B cell (primary cell): ENCODE measurements at places on chromosomes 5 and 9. TPM values are rescaled to one million over a fixed set of nuclear protein-coding genes. Genes with fewer than 3 reads are reported as not detected.
A peak's percentile ranks its signal among the peaks of the same experiment; 100 is the strongest.

DNA sequence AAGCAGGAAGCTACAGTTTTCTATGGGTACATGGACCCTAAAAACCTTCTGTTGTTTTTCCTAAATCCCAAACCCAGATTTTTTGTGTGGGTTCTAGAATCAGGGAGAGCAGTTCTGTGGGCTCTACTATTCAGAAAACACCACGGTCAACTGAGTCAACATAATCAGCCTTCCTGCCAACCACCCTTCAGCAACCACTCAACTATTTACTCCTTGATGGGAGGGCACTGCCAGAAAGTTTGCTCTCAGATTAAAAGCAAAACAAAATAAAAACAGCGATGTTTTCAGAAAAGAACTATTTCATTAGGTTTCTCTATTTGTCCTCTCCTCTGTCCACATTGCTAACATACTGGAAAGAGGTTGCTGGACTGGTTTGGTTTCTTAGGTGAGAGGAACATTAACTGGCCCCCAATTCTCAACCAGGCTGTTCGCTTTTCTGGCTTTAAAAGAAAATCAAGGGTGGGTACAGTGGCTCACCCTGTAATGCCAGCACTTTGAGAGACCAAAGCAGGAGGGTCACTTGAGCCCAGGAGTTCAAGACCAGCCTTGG, 72.3 kb downstream of the GCNT1 start:
- no peak for DNase-seq

DNA sequence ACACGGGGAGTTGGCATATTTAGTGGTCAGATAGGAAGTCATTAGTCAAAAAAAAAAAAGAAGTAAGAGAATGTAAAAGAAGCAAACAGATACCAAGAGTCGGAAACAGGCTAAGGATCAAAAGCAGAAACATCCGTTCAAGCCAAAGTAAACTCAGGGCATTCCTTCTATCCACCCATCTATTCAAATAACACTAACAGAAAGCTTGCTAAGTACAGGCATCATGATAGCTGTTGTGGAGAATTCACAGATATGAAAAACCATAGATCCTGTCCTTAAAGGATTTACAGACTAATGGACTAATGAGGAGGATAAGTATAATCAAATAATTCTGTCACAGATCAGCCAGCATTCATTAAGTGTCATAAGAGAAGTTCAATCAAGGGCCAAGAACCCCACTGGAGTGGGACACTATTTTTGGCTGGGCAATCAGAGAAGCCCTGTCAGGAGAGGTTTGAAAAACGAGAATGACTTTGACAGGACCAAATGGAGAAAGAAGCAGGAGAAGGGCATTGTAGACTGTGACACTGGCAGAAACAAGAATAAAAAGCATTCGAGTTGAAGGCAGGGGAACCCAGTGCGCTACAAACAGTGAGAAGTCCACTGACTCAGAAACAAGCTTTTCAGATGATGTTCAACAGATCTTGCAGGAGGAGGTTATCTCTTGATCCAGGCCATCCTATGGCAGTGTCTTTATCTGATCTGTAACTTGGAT, 154.2 kb upstream of the TSLP start:
- DNase-seq = no peak

GRCh38 chr9:135242406-135242805, 154.9 kb downstream of the OLFM1 start:
- no peak for DNase-seq

GRCh38 chr5:135502836-135503520, 32.8 kb downstream of the NEUROG1 start:
- no peak for DNase-seq

DNA sequence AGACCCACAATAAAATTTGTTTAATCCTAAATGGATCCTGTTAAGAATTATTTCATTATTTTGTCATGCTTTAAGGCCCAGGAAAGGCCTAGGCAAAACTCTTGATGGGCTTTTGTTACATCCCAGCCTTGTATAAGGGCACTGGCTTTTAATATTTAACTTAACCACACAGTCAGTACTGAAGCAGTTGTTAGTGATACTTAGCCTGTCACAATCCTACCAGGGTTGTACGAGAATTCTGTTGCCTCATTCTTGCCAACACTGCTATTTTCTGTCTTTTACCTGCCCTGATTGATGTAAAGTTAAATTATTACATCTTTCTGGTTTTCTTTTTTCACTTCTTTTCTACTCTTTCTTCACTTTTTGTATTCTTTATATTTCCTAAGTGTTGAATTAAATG, 10.9 kb downstream of the ZNF169 start:
- no peak for DNase-seq

GRCh38 chr9:134632329-134632728, 9.3 kb upstream of the COL5A1 start:
- no peak for DNase-seq

DNA sequence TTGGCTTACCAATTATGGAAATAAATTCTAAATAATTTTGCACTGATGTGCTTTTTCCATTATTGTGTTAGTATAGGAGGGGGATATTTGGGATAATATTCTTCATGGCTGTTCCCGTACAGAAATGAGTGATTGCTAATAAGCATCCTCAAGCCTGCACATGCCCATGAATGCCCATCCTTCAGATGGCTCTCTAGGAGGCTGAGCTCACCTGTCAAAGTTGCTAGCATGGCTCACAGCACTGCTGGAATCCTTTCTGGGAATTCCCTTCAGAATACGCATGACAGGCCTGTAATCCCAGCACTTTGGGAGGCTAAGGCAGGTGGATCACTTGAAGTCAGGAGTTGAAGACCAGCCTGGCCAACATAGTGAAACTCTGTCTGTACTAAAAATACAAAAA, 124.1 kb downstream of the NXNL2 start:
- DNase-seq = no peak

GRCh38 chr5:148268566-148268965, at the start of gene SPINK13:
TSS of gene SPINK13 (plus strand) at chr5:148268794. CDS start at chr5:148270073, 1,279 bp downstream.
- no peak for DNase-seq

DNA sequence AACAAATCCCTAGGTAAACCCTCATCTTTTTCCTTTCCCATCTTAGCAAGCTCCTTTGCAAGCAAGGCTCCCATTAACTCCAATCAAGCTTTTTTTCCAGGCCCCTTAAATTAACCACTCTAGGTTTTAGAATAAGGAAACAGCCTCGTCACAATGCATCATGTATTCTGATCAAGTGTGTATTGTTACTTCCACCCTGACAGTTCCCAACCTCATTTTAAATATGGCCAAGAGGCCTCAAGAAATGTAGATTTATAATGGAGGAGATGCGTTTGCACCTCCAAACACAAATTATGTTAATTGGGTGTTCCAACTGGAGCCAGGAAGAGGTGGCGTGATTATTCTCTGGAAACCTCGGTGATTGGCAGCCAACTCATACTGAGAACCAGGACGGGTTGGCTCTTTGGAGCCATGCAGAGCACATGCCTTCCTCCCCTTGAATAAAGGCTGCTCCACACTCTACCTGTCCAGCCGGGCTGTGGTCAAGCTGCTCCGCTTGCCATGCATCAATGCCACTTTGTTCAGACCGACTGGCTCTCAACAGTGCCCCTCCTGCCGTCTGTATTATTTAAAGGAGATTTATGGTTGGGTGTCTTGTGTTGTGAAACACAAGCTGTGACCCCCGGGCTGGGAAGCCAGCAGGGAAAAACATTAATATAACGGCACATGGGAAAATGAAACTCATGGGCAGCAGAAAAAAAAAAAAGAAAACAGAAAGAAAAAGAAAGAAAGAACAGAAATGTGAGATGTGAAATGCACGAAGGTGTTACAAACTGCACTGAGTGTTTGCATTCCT, 191.1 kb downstream of the EBF1 start:
- DNase-seq = no peak

- DNase-seq = no peak
These were observed 224.2 kb downstream of the NPR3 start for GRCh38 chr5:32935283-32935682.

GRCh38 chr5:684751-685216, 8.4 kb downstream of the TPPP start:
- DNase-seq = no peak

- no peak for DNase-seq
These were observed 747 bp downstream of the TRPM3 start for GRCh38 chr9:71120501-71121247.

GRCh38 chr9:14312719-14313377, 1.1 kb downstream of the NFIB start:
- DNase-seq = peak; percentile 23

- DNase-seq = no peak
These were observed 37.5 kb downstream of the NEK6 start for GRCh38 chr9:124295159-124295794.

- DNase-seq = no peak
These were observed 81.2 kb upstream of the SPTLC1 start for GRCh38 chr9:92196400-92196799.

GRCh38 chr5:108143581-108143980, 238.3 kb downstream of the FBXL17 start:
- DNase-seq = no peak

GRCh38 chr9:94882966-94883641, 156.6 kb downstream of the AOPEP start:
- DNase-seq = no peak

GRCh38 chr5:142426129-142427014, 101.6 kb upstream of the SPRY4 start:
- DNase-seq = no peak

DNA sequence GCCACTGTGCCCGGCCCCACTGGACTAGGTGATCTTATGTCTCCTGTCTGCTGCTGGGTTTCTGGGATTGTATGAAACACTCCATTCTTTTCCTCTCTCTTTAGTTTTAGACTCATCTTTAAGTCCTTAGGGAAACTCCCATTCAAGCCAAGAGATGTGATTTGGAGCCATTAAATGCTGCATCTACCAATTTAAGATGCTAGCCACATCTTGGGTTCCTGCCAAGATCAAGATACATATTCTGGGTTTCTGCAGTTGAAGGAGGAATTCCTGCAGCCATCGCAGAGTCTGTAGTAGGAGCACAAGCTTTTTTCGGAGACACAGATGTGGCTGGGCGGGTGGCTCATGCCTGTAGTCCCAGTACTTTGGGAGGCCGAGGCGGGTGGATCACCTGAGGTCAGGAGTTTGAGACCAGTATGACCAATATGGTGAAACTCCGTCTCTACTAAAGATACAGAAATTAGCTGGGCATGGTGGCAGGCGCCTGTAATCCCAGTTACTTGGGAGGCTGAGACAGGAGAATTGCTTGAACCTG, 23.2 kb downstream of the STXBP1 start:
- DNase-seq = no peak

DNA sequence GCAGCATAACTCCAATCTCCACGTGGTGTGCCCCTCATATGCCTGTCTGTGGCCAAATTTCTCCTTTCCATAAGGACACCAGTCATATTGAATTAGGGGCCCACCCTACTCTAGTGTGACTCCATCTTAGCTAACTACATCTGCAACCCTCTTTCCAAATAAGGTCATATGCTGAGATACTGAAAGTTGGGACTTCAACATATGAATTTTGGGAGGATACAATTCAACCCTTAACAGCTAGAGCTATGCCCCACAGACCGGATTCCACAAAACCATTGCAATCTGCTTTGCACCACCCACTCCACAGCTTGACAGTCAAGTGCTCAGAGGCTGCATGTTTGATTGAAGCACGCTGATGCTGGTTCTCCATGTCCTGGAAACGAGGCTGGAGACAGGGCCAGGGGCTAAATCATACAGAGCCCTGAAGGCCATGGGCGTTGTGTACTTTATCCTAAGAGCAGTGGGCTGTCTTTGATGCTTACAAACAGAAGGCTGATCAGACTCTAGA, 122.8 kb downstream of the MTX3 start:
- DNase-seq = no peak

DNA sequence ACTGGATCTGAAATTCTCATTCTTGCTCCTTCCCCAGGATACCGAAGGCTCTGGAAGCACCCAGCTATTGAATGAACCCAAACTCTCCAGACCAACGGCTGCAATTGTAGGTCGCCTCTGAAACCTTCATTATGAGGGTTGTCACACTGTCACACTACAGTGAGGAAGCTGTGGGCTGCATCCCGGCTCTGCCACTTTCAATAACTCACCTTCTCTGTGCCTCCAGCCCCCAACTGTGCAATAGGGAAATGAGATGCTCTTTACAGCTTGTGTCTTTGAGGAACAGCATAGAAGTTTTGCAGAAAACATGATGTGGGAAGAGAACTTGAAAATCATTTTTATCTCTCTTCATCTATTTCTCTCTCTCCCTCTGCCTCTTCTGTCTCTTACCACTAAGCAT, 69.6 kb upstream of the TGFBR1 start:
- DNase-seq = no peak

DNA sequence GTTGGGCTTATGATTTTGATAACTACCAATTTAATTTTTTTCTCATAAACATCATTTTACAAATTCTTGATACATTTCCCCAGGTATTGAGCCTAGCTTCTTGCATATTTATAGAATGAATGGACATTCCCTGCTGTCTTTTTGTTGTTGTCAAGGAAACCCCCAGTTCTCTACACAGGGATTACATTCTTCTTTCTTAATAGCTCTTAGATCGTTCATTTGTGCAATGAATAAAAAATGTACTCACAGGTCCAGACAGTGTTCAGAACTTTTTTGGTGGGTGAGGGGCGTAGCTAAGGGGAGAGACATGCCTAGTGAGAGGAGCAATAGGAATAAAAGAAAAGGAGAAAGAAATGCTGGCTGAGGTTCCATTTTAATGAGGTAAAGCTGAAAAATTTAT, 58.6 kb downstream of the VCAN start:
- no peak for DNase-seq

GRCh38 chr9:71270554-71270953, 149.1 kb upstream of the TRPM3 start:
- DNase-seq = no peak

DNA sequence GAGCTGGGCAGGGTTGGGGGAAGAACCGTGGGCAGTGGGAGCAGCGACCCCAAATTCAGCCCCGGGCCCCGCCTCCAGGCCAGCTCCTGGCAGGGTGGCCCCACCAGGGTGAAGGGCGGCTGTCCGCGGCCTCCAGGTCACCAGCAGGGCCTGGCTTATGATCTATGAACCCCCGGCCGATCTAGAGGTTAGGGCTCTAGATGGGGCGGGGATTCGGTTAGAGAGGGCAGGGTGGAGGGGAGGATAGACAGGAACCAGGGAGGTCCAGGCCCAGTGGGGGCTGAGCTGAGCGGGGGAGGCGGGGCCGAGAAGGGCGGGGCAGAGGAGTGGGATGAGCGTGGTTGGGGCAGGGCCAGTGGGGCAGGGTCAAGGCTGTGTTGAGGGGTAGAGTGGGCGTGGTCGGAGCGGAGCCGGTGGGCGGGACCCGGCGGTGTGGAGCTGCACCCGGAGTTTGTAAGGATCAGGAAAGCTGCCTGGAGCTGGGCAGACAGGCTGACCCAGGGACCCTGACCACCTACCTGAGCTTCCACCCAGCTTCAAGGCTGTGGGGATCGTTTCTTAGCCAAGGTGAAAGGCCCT, 29.3 kb upstream of the OBP2B start:
- DNase-seq = peak; percentile 39

GRCh38 chr5:34525761-34526160, 130.4 kb upstream of the RAI14 start:
- DNase-seq = no peak

The SPATA31E1 gene
- total RNA-seq = not detected in 2 replicates

The CDKN2B-AS1 gene
- total RNA-seq = 2.5 and 3.2 TPM in 2 replicates

The PCDHB2 gene
- total RNA-seq = not detected in 2 replicates

The SLC22A4 gene
- total RNA-seq = 0.27 TPM in 1 of 2 replicates, not detected in the other

The ZCCHC10 gene
- total RNA-seq = 30.6 and 34.0 TPM in 2 replicates

The ITGA1 gene
- total RNA-seq = 0.05 and 0.74 TPM in 2 replicates

The LRRC26 gene
- total RNA-seq = not detected in 2 replicates

The FBLL1 gene
- not detected in 2 replicates for total RNA-seq
